ENCODE measurements at places on chromosomes 5 and 9.

GRCh38 chr5:136511046-136511445 is 145.7 kb upstream of the TRPC7 start:
- DNase-seq, result no peak

- no peak for DNase-seq
Observed at GRCh38 chr9:137477778-137478612, 18.9 kb upstream of the NSMF start.

DNA sequence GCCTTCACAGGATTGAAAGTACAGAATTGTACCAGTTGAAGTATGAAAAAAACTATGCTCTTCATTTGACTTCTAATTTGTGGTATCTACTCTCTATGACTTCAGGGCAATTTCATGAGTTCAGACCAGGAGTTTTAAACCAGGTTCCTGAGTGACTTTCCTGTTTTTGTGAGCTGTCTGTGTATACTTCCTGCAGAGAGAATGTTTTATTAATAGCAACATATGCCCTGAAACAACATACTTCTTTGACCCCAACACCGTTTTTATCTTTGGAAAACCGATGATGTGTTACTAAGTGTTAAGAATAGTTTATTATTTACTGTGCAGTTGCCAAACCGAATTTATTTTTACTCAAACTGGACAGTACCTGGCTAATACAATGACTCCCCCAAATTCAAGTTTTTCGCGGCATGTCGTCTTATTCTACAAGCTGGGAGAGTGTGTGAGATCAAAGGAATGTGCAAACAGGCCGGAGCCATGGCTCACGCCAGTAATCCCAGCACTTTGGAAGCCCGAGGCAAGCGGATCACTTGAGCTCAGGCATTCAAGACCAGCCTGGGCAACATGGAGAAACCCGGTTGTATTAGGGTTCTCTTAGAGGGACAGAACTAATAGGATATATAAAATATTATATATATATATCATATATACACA is 58.7 kb upstream of the ERBIN start:
- no peak for DNase-seq

DNA sequence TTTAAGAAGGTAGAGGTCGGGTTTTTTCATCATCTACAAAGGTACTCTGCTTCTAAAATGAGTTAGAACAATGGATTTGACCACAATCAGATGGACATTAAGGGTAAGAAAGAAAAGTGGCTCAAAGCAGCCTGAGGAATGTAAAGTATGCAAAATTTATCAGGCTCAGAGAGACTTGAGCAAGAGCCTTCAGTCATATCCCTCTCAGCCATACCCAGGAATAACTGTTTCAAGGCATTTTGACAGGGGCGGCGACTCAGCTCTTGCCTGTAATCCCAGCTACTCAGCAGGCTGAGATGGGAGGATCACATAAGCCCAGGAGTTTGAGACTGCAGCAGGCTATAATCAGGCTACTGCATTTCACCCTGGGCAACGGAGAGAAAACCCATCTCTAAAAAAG is 38.8 kb upstream of the ANXA2R start:
- DNase-seq, result no peak

- DNase-seq, result no peak
Observed at GRCh38 chr9:2681981-2682380, 35.3 kb upstream of the KCNV2 start.

Measured in vagina (tissue), 2 donors.